ENCODE measurements at places on chromosomes 5 and 9.

- DNase-seq, result no peak
Observed at GRCh38 chr9:19940811-19941535, 152.1 kb upstream of the SLC24A2 start.

DNA sequence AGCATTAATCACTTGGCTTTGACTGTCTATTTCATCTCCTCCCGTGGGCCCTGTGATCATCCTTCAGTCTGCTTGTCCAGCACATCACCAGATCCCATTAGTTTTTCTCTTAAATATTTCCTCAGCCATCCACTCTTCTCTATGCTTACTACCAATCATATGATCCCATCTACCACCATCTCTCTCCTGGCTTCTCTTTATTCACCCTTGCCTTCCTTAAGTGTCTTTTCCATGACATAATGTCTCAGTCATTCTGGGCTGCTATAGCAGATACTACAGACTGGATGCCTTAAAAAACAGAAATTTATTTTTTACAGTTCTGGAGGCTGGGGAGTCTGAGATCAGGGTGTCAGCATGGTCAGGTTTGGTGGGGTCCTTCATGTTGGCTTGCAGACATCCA lies 208.4 kb upstream of the PPP1R2B start:
- no peak for DNase-seq

DNA sequence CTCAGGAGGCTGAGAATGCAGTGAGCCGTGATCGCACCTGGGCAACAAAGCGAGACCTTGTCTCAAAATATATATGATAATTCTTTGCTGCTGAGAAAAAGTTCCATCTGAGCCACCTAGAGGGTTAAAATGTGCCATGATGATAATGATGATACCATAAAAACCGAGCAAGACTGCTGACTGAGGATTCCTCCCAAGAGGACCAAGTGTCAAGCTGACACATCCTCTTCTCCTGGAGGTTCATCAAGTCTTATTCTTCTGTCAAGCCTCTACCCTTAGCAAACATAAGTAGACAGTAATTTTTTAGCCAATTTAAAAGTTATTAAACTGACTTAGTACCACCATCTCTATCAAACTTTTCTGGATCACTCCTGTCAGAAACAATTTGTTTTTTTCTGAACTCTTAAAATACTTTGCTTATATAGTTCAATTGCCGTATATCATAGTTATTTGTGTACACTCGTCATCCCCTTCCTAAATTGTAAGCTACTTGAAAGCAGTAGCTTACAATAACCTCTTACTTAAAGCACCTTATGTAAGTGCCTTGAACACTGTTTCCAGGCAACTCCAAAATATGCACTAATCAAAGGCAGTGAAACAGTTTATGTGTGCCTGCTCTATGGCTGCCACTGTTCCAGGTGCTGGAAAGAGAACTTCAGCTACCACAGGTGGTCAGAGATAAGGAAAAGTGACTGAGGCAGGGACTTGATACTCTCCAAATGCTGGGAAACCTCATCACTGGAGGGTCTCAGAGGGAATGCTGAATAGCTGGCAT lies 57.4 kb downstream of the SCAI start:
- DNase-seq, result no peak

DNA sequence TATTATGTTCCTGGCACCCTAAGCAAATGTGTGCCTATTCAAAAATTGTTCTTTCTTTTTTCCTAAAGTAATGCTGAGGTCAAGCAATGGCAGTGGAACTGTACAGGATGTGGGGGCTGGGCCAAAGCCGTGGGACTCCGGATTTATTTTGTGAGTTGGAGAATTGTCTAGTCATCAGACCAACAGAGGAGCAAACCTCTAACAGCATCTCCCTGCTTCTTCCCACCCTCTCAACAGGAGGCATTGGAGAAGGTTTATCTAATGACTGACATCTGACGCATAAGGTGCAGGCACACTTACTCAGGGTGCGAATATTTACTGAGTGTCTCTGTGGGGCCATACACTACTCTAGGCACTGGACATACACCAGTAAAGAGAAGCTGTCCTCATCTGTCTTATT lies 38.6 kb downstream of the MARCHF11 start:
- DNase-seq, result no peak

DNA sequence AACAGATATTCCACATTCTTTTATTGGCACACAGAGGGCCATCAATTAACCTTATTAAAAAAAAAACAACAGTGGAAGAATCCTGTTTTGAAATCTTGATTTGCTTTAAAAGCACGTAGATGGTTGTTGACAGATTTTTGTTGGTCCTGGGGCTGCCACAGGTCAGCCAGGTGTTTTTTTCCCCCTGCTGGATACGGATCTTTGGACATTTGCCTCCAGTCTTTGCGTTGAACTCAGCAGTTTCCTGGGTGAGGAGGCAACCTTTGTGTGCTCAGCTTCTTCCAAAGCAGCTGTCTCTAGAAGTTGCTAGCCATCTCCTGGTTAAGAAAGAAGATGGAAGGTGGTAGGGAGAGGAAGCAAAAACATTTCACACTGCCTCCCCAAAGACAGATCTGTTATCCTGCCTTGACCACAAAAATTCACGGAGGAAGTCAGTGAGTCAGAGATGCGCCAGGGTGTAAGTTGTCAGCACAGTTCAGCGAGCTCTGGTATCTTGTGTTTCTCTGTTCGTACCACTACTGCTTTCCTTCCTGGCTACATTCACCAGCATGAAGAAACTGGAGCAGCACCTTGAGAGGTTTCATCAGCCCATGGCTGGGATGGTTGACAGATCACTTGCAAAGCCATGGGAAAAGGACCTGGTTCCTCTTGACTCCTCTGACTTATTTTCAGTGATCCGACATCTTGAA lies 207.3 kb downstream of the ARHGAP26 start:
- DNase-seq, result no peak

GRCh38 chr5:141363952-141364660 lies at the start of gene PCDHGA5:
TSS of gene PCDHGA5 (plus strand) at chr5:141364162. CDS start at chr5:141364331, 169 bp downstream.
- no peak for DNase-seq
